ENCODE measurements at places on chromosomes 3 and 15. TPM values are rescaled to one million over a fixed set of nuclear protein-coding genes. Genes with fewer than 3 reads are reported as not detected.
A peak's percentile ranks its signal among the peaks of the same experiment; 100 is the strongest.

The KBTBD12 gene
- 3.1 TPM for total RNA-seq

The CDCP1 gene
- total RNA-seq = 20.7 TPM

The GABRR3 gene
- total RNA-seq = not detected

The GATM gene
- total RNA-seq = 6.3 TPM

The KNG1 gene
- total RNA-seq = 0.15 TPM

DNA sequence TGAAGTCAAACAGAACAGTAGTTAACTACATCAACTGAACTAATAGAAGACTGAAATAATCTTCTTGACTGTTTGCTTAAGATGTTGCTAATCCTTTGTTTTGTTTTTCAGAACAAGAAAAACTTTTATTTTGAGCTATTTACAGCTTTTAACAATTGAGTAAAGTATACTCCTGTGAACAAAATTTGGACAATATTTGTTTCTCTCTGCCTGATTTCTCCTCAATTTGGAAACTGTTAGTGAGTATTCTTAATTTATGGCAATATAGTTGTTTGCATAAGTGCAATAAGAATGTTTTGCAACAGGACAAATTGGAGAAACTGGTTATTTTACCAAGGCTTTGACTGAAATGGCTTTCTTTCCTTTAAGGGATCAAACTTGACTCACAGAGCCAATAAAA lies 36.5 kb upstream of the ENTPD3 start:
- H3K4me3 ChIP-seq = no peak overlapping the region
- H3K36me3 ChIP-seq = no peaks in the 10 kb centered on the region
- no peaks in the 10 kb centered on the region for H3K27me3 ChIP-seq
- H3K4me1 ChIP-seq = no peaks in the 10 kb centered on the region
- H3K27ac ChIP-seq = no peak overlapping the region
- no peak for DNase-seq

DNA sequence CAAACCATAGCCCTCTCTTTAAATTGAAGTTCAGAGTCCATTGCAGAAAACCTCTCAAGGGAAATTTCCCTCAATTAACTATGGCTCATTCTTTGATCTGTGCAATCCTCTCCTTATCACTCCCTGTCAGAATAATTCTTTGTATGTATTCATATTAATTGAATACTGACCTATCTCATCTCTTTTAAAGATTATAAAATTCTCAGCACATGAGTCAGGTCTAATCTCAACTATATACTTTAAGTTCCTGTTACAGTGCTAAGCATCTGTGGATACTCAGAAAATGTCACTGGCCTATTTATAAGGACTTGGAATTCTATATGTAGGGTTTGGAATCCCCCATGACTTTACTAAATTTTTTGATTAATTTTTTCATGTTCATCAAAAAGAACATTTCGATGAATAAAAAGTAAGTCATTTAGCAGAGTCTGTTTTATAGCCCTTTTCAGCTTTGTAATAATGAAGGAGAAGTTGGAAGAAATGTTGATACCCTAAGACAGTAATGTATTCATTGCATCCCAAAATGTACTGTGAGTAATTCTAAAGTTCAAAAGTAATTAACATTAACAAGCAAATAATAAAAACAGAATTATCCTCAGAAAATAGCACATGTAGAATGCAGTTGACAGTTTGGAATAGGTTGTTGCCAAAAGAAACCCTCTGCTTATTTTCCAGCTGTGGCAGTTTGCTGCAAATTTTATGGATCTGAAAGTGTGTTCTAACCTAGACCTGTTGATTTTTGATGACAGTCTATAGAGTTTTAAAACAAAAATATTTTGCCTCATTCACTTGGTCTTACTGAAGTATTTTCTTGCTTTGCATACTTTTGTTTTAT lies 503.4 kb upstream of the CBLB start:
- DNase-seq = peak; percentile 59
- H3K27ac ChIP-seq = no peak overlapping the region
- no peaks in the 10 kb centered on the region for H3K4me1 ChIP-seq
- no peak overlapping the region for H3K4me3 ChIP-seq

DNA sequence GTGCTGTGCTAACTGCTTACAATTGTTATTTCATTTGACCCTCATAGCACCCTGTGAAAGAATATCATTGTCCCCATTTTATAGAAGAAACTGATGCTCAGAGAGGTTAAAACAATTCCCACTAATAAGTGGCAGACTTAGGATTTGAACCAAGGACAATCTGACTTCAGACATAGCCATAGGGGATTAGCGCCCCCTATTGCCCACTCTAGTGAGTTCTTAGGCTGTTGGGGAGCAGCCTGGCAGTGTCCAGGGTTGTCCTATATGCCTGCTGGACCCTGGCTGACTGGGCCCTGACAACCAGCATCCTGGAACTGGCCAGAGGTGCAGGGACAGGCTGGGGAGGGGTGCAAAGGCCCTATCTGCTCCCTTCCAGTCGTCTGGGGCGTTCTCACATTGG lies 15.4 kb downstream of the DPH3 start:
- H3K27me3 ChIP-seq = no peaks in the 10 kb centered on the region
- peaks cover 3% of the 10 kb centered on the region for H3K4me1 ChIP-seq
- no peak for DNase-seq
- no peak overlapping the region for H3K27ac ChIP-seq
- no peak overlapping the region for H3K4me3 ChIP-seq

GRCh38 chr3:31920310-31920709 lies 60.8 kb downstream of the OSBPL10 start:
- H3K27ac ChIP-seq = no peak overlapping the region
- H3K4me3 ChIP-seq = no peak overlapping the region
- H3K27me3 ChIP-seq = no peaks in the 10 kb centered on the region
- no peaks in the 10 kb centered on the region for H3K36me3 ChIP-seq

- no peak overlapping the region for H3K4me3 ChIP-seq
- no peaks in the 10 kb centered on the region for H3K27me3 ChIP-seq
- H3K4me1 ChIP-seq = no peaks in the 10 kb centered on the region
Measured at GRCh38 chr3:43345877-43346276, 59.5 kb downstream of the SNRK start.

- no peaks in the 10 kb centered on the region for H3K27me3 ChIP-seq
- no peaks in the 10 kb centered on the region for H3K36me3 ChIP-seq
- peak; percentile 40 for DNase-seq
Measured at GRCh38 chr15:43920815-43921214, 94.0 kb downstream of the WDR76 start.

GRCh38 chr3:1092771-1093170 lies at the start of gene CNTN6:
Gene CNTN6, plus strand, starts transcription at chr3:1093024. Its CDS starts 54,985 bp downstream, at chr3:1148009.
- H3K27me3 ChIP-seq = no peaks in the 10 kb centered on the region
- no peaks in the 10 kb centered on the region for H3K4me1 ChIP-seq
- H3K36me3 ChIP-seq = no peaks in the 10 kb centered on the region
- DNase-seq = peak; percentile 31

DNA sequence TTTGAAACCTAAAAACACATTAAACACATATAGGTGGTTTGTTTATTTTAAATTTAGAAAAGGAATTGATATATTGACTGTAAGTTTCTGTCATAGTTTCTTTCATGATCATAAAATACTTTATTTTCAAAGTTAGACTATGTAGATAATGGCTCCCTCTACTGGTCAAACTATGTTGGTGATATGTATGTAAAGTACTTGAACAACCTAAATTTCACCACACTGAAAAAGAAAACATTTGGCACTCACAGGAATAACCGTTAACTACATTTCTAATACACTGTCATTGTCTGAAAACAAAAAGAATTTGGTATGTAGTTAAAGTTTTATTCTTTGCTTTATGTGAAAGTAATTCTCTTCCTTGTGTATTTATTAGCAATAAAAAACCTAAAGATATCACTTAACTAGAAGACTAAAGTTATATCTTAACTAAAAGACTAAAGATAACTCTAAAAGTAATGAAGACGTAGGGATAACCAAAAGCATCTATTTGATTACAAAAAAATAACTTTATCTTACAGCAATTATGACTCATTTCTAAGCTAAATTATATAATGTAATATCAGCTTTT lies 427.5 kb downstream of the VGLL3 start:
- H3K36me3 ChIP-seq = no peaks in the 10 kb centered on the region
- H3K4me3 ChIP-seq = no peak overlapping the region
- no peak overlapping the region for H3K27ac ChIP-seq
- peak; percentile 72 for DNase-seq

DNA sequence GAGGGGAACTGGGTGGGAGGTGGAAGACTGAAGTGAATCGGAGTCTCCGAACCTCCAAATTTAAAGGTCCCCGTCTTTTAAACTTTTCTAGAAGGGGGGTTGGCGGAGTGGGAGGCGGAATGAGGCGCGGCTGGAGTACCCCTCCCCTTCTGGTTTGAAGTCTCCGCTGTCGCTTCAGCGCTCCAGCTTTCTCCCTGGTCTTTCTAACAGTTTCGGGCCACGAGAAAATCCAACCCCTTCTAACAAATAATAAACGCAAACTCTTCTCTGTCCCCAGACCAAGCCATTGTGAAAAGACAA lies 2.5 kb upstream of the MECOM start:
- H3K4me3 ChIP-seq = no peak overlapping the region
- peaks cover 33% of the 10 kb centered on the region for H3K27me3 ChIP-seq
- H3K36me3 ChIP-seq = no peaks in the 10 kb centered on the region
- peak overlapping the region; percentile 43 for H3K27ac ChIP-seq
- peaks cover 6% of the 10 kb centered on the region for H3K4me1 ChIP-seq
- DNase-seq = peak; percentile 25

- DNase-seq = no peak
- H3K27ac ChIP-seq = no peak overlapping the region
- H3K36me3 ChIP-seq = peaks cover 34% of the 10 kb centered on the region
- peaks cover 5% of the 10 kb centered on the region for H3K4me1 ChIP-seq
- H3K4me3 ChIP-seq = no peak overlapping the region
Measured at GRCh38 chr3:51397392-51397791, 6.3 kb downstream of the RBM15B start.

DNA sequence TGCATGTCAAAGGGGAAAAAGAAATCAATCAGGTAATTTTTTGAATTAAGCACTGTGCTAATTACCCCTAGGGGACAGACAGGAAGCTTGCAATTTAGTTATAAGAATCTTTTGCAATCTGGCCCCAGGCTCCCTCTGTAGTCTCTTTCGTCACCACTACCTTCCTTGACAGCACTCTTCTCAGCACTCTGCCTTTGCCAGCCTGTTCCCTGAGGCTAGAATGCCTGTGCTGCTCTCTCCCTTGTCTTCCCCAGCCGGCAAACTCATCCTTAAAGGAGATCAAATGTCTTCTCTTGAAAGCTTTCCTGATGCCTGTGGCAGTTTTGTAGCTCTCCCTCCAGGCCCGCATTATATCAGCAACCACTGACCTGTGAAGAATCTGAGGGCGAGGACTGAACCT lies 32.4 kb upstream of the PRTG start:
- DNase-seq = no peak
- no peak overlapping the region for H3K4me3 ChIP-seq
- no peaks in the 10 kb centered on the region for H3K36me3 ChIP-seq

DNA sequence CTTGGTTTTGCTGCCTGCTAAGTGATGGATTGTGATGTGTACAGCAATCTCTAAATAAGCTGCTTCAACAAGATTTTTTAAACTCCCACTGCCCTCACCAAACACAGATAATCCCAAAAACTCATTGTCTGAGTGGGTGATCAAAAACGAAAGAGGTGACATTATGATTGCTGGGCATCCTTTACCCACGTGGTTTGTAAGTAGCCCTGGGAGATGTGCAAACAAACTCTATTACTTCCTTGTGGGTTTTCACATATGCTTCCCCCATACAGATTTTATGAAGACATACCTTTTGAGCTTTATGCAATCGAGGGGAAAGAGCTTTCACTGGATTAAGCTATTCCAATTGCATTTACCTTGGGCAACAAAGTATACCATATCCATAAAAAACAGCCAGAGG lies 1000.4 kb downstream of the FHIT start:
- H3K4me1 ChIP-seq = no peaks in the 10 kb centered on the region
- H3K36me3 ChIP-seq = no peaks in the 10 kb centered on the region
- H3K27ac ChIP-seq = no peak overlapping the region
- H3K4me3 ChIP-seq = no peak overlapping the region

DNA sequence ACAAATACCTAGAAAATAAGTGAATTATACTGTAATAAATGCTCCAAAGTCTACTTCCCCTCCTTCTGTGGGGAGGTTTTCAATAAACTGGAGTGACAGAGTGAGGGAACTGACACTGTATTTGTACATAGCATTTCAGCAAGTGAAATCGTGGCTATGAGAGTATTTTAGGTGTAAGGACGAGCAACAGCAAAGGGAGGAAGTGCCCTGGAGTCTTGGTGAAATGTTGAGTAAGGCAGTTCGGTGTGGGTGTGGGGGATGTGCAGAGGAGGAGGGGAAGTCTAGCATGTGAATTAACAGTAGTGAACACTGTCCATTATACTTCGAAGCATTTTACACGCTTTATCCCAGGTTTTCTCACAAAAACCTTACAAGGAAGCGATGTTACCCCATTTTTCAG lies 18.1 kb upstream of the P2RY13 start:
- no peaks in the 10 kb centered on the region for H3K4me1 ChIP-seq
- no peaks in the 10 kb centered on the region for H3K36me3 ChIP-seq
- no peaks in the 10 kb centered on the region for H3K27me3 ChIP-seq
- no peak for DNase-seq
- H3K27ac ChIP-seq = no peak overlapping the region
